ENCODE measurements at places on chromosomes 11 and 22.

DNA sequence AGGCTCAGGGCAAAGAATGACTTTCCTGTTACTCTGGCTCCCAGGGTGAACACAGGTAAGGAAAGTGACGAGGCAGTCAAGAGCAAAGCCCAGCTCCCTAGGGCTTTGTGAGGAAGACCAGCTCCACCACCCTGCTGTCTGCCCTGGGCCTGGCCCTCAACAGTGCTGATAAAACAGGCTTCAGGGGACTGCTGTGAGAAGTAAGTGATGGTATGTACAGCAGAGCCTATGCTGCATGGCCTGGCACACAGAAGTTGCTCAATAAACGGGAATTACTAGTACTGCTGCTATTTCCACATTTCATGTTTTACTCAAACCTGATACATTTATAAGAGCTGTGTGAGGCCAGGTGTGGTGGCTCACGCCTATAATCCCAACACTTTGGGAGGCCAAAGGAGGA, 50.3 kb downstream of the MICAL3 start:
- DNase-seq = no peak

DNA sequence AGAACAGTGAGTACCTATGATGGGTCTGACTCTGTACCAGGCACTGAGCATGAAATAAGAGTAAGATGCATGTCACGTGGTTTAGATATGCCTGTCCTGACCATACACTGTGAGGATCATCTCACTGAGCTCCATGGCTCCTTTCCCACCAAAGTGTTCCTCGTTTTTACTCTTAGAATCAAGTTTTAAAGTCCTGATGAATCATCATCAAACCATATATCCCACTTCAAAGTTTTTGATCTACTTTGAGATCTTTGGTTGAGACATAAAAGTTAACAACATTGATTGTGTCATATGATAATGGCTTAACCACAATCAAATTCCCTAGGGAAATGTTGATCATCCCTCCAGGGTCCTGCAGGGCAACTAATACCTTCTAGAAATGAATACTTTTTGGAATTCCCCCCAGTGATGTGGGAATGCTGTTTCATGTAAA, 12.8 kb downstream of the ETS1 start:
- DNase-seq = peak; percentile 27

- no peak for DNase-seq
These were observed 4.0 kb downstream of the SLCO2B1 start for GRCh38 chr11:75154646-75155569.

GRCh38 chr11:131499199-131499598, 128.8 kb downstream of the NTM start:
- no peak for DNase-seq

DNA sequence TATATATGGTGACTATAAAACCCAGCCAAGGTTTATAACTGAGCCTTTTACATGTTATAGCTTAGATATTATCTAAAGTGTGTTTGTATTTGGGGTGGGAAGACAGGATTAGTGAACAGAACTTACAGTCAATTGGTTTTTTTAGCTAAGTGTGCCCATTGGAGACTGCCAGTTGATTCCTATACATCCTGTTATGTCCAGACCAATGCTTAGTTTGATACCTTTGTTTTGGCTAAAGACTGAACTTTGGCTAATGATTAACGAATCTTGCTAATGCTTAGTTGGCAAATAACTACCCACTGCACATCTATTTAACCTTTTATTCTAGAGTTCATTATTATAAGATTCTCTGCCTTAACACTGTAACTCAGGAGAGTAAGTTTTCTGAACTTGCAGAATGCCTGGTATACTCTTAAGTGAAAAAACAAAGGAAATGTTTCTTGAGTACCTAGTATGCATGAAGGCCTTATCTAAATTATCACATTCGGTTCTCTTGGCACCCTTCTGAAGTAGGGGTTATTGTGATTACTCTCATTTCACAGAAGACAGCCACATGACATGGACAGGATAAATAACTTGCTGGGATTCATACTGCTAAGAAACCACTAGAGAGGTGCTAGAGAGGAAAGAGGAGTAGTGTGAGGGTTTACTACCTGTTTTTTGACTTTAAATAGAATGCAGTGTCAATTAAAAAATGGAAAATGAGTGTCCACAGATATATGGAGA, 54.0 kb downstream of the KREMEN1 start:
- DNase-seq = no peak

DNA sequence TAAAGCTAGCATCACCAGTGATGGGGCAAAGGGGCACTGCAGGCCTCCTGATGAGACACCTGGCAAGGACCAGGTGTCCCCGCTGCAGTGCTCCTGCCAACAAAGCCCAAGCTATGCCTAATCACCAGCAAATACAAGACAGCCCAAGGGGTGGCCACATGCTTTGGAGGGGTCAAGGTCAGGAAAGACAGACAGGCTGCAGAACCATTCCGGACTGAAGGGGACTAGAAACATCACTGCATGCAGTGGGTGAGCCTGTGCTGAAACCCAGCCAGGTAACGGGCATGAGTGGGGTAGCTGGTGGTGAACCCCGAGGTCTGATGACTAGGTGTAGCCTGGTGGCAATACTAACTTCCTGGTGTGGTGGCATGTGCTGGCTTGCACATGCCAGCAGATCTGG, 111.1 kb downstream of the MED15 start:
- no peak for DNase-seq

GRCh38 chr11:110339456-110340250, 43.2 kb upstream of the RDX start:
- DNase-seq = no peak

GRCh38 chr11:1927026-1927847, 7.7 kb downstream of the TNNT3 start:
- DNase-seq = no peak

- DNase-seq = peak; percentile 69
These were observed 29.6 kb downstream of the IRAG1 start for GRCh38 chr11:10663990-10664389.

DNA sequence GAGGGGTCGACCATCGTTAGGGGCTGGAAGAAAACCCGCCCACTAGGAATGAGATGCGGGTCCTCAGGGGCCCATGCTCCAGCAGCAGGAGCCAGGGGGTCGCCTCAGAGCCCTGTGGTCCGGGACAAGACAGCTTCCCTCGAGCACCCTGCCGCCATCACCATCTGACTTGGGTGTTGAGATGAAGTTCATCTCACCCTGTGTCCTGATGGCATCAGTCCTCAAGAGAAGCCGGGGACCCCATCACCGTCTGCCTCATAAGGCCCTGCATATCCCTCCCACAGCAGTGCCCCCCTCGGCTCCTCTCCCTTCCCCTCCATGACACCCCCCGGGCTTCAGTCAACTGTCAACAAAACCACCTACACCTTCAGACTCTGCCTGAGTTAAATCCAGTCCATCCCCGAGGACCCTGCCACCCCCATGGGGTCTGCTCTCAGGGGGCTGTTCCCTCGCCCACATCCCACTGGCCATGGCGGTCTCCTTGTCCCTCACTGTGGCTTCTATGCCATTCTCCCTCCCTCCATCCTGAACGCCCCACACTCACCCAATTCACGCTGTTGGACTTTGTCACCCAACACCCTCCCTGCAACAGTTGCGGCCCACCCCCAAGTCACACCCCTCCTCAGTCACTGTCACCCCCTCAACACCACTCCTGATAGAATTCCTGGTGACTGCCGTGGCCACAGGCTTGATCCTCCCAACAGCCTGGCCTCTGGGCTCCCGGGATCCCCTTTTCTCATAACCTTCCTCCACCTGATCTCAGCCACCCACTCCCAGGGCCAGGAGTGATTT, 87.7 kb upstream of the RTL6 start:
- DNase-seq = no peak

DNA sequence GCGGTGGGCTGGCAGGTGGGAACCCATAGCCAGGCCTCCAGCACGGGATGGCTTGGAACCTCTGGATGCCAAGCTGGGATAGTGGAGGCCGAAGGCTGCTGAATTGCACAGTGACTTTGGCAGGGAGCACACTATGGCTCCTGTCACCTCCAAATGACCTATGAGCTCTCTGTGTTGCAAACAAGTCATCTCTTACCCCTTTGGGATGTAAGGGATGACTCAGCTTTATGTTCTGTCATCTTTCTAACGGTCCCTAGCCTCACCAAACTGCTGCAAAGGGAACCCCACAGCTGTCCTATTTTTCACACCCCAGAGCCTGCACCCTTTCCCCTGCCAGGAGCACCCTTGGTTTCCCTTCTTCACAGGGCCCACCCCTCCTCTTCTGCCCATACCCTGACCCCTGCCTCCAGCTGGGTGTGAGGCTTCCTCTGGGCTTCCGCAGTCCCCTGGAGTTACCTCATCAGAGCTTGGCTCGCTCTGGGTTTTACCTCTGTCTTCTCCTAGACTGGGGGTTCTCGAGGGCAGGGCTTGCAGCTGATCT, 2.7 kb upstream of the SCUBE1 start:
- no peak for DNase-seq

DNA sequence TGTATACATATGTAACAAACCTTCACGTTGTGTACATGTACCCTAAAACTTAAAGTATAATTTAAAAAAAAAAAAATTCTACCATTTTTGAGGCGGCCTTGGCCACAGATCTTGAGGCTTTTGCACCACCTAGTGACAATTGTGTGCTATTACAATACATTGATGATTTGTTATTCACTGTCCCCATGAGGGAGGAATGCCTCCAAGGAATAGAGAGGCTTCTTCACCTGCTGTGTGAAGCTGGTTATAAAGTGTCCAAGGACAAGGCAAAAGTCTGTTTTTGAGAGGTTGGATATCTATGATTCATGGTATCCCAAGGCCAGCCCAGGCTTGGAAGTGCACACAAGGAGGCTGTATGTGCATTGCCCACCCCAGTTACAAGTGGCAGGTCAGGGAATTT, 30.7 kb downstream of the SLC22A25 start:
- DNase-seq = peak; percentile 1

DNA sequence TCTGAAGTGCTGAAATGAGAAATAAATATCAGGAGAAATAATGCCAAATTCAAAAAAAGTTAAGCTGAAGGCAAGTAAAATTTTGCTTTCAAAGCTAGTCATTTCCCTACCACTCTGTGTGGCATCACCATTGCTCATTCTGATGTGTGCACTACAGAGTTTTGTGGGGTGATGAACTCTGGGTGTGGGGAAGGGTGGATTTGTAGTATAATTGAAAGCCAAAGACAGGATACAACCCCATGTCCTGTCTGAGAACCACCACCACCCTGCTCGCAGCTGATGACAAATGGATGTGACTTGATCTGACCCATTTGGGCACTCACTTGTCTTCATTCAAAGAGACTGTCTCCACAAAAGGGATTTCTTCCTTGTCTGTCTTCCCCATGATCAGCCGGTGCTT, 19.3 kb upstream of the TMEM9B start:
- DNase-seq = no peak

DNA sequence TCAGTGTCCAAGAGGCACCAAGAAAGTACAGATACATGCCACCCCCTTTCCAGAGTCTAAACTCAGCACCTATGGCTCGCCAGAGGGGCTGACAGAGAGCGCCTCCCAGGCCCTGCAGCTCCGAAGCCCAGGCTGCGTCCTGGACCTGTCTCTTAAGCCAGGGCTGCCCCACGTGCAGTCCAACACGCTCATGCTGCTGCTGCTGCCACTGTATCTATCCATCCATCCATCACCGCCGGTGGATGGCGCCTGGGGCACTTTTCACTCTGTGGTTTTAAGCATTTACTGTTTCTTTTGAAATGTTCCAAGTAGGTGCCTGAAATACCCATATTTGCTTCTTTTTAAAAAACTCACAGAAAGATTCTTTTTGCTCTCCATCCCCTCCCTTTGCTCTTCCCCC, 41.8 kb downstream of the MACROD1 start:
- DNase-seq = no peak

DNA sequence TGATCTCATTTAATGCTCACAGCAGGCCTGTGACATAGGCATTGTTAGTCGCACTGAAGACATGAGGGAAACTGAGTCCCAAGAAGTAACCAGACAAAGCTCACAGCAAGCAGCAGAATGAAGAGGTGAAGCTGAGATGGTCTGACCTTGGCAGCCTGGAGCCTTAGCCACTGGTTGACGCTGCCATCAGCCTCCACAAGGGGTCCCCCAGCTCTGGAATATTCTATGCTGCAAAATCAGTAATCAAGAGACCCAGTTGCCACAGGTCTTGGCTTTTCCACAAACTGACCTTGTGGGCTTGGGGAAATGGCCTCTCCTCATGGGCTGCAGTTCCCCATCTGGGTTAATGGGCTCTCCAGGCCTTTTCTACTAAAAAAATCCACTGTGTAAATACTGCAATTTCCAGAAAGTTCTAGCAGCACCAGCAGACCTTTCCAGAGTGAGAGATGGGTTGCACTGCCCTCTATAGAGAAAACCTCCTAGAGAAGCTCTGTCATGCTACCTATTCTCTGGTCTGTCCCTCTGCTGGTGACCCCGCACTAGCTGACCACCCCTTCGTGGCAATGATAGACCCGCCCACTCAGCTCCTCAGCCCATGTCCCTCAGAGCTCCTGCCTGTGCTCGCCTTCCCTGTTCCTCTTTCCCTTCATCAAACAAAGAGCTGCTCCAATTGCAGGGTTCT, 22.6 kb upstream of the ISX start:
- DNase-seq = no peak

GRCh38 chr11:18715476-18715875, 10.5 kb downstream of the IGSF22 start:
- no peak for DNase-seq

GRCh38 chr11:86523738-86524619, 148.4 kb downstream of the ME3 start:
- DNase-seq = peak; percentile 96
